ENCODE measurements at places on chromosomes 3 and 15. TPM values are rescaled to one million over a fixed set of nuclear protein-coding genes. Genes with fewer than 3 reads are reported as not detected.

FBXO40 gene
- total RNA-seq, result not detected

PLSCR1 gene
- 266 TPM for total RNA-seq

LTK gene
- 0.91 TPM for total RNA-seq

TMEM212 gene
- total RNA-seq, result not detected

SHF gene
- total RNA-seq, result 5.2 TPM

C3orf49 gene
- not detected for total RNA-seq

DNA sequence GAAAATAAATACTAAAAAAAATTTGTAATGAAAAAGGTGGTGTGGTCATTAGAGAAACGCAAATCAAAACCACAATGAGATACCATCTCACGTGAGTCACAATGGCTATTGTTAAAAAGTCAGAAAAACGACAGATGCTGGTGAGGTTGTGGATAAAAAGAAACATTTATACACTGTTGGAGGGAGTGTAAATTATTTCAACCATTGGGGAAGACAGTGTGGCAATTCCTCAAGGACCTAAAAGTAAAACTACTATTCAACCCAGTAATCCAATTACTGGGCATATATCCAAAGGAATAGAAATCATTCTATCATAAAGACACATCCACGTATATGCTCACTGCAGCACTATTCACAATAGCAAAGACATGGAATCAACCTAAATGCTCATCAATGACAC, 120.3 kb downstream of the MYO9A start:
- DNase-seq, result no peak
- H3K36me3 ChIP-seq, result peaks cover 4% of the 10 kb centered on the region
- no peaks in the 10 kb centered on the region for H3K4me1 ChIP-seq
- H3K27me3 ChIP-seq, result no peaks in the 10 kb centered on the region

- DNase-seq, result no peak
- no peaks in the 10 kb centered on the region for H3K4me1 ChIP-seq
- H3K4me3 ChIP-seq, result no peak overlapping the region
- peaks cover 25% of the 10 kb centered on the region for H3K36me3 ChIP-seq
These were observed 63.3 kb downstream of the ZNF106 start for GRCh38 chr15:42427429-42428223.

- H3K27me3 ChIP-seq, result no peaks in the 10 kb centered on the region
- no peaks in the 10 kb centered on the region for H3K36me3 ChIP-seq
- no peak overlapping the region for H3K27ac ChIP-seq
- no peaks in the 10 kb centered on the region for H3K4me1 ChIP-seq
- no peak for DNase-seq
These were observed 17.2 kb upstream of the GREM1 start for GRCh38 chr15:32700501-32701150.

GRCh38 chr3:196207159-196207832, 3.9 kb downstream of the ZDHHC19 start:
- H3K36me3 ChIP-seq, result no peaks in the 10 kb centered on the region

DNA sequence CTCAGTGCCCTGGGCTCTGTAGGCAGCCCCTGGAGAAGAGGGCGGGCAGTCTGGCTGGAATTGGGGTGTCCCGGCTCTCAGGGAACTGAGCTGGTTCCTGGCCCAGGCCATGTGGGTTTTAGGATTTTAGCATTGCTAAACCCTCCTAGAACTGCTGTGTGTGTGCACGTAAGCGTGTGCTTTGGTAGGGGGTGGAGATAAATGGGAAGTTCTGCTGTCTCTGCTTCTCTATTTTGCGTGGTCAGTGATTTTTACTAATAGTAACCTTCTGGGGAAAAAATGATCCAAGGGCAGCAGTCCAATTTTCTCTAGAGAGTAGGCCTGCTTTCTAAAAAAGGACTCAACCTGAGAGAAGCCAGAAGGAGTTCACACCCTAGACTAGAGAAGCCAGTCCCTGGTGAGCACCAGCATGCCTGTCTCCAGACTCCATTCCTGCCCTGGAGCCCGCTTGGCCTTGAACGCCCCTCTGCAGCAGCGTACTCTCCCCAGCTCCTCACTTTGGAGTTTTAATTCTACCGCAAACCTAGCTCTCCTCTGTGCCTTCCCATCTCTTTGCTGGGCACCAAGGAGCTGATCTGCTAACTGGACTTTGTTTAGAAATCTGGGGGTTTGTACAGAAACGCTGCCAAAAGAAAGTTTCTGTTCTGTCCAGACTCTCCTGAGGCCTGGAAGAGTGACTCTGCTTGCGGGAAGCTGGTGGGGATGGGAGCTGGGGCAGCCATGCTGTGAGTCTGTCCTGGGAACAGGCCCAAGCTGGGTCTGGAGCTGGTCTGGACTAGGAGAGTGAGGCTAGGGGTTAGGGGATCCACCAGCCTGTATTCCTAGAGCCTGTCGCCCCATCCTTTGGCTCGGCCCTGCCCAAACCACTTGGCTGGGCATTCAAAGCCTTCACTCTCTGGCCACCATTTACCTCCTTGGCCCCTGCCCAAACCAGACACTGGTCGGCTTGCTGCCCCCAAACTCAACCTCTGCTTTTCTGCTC, 19.7 kb downstream of the CORO2B start:
- no peaks in the 10 kb centered on the region for H3K36me3 ChIP-seq
- H3K4me1 ChIP-seq, result peaks cover 10% of the 10 kb centered on the region
- no peak overlapping the region for H3K27ac ChIP-seq
- H3K27me3 ChIP-seq, result no peaks in the 10 kb centered on the region
- DNase-seq, result no peak

DNA sequence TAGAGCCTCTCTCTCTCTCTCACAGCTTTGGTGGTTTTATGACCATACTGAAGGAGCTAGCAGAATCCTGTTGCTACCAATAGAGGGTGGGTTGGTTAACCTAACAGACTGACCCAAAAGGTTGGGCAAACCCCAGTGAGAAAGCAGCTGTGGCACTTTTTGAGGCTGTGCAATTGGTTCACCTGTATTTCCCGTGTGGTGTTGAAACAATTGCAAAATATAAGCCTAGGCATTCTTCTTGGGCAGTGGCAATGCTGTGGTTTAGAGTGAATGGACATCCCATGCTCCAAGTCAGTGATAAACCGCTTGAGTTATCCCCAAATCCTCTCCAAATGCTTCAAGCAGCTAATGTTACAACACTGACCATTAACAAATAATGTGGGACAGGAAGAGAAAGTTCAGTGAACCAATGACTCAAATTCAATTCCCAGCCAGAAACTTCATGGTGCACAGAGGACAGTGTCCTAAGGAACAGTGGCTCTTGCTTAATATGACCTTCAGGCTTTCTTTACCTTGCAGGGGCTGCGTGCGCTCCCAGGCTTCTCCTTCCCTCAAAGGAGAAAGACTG, 261.9 kb upstream of the ICE2 start:
- H3K27ac ChIP-seq, result no peak overlapping the region
- no peaks in the 10 kb centered on the region for H3K4me1 ChIP-seq
- no peaks in the 10 kb centered on the region for H3K27me3 ChIP-seq
- H3K4me3 ChIP-seq, result no peak overlapping the region

DNA sequence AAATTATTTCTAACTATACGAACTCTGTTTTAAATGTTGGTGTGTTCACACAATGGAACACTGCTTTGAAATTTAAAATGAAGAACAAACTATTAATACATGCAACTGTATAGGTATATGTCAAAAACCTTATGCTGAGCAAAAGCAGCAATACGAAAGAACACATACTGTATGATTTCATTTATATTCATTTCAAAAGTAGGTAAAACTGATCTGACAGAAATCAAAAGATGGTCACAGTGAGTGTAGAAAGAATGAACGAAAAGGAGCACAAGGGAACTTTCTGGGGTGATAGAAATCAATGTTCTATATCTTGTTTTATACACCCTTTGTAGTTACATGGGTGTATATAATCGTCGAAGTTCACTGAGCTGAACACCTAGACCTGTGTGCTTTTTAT, 12.6 kb downstream of the ATP8B4 start:
- H3K4me1 ChIP-seq, result no peaks in the 10 kb centered on the region
- H3K36me3 ChIP-seq, result no peaks in the 10 kb centered on the region
- no peaks in the 10 kb centered on the region for H3K27me3 ChIP-seq

DNA sequence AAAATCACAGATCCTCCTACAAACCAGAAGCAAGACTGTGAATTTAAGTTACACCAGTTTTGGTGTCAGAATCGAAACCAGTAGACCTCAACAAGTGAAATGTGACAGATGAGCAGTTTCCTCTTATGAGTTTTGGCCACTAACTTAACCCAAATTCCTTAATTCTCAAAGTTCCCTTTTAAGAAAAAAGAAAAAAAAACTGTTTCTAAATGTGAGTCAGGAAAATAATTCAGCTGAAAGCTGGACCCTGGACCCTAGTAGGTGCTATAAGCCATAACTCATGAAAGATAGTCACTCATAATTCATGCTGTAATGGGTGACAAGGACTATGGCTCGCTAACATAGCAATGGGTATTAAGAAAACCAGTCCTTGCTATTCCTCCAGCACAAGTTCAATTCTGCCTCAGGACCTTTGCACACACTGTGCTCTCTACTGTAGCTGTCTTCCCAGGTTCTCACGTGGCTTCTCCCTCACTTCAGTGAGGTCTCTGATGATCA, 9.0 kb upstream of the THRB start:
- no peak for DNase-seq
- H3K27ac ChIP-seq, result no peak overlapping the region
- no peaks in the 10 kb centered on the region for H3K36me3 ChIP-seq
- H3K4me1 ChIP-seq, result no peaks in the 10 kb centered on the region
- H3K4me3 ChIP-seq, result no peak overlapping the region

GRCh38 chr3:81699536-81700320, 61.7 kb downstream of the GBE1 start:
- no peak overlapping the region for H3K27ac ChIP-seq
- no peaks in the 10 kb centered on the region for H3K36me3 ChIP-seq
- no peak overlapping the region for H3K4me3 ChIP-seq
- no peaks in the 10 kb centered on the region for H3K4me1 ChIP-seq
- no peaks in the 10 kb centered on the region for H3K27me3 ChIP-seq

DNA sequence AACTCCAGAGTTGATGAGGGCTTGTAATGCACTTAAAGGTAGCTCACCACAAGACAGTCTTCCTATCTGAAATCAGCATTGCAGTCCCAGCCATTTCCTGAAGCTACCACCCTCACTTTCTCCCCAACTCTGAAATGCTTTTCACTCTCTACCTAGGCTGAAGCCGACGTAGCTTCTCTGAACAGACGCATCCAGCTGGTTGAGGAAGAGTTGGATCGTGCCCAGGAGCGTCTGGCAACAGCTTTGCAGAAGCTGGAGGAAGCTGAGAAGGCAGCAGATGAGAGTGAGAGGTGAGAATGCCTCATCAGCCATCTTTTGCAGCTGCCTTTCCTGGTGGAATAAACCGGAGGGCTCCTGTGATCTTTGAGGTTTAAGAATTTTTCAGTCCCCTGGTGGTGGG, 14.3 kb downstream of the TPM1 start:
- H3K36me3 ChIP-seq, result peaks cover 36% of the 10 kb centered on the region
- H3K27ac ChIP-seq, result no peak overlapping the region
- DNase-seq, result no peak
- no peaks in the 10 kb centered on the region for H3K27me3 ChIP-seq
- no peak overlapping the region for H3K4me3 ChIP-seq
- H3K4me1 ChIP-seq, result peaks cover 29% of the 10 kb centered on the region

DNA sequence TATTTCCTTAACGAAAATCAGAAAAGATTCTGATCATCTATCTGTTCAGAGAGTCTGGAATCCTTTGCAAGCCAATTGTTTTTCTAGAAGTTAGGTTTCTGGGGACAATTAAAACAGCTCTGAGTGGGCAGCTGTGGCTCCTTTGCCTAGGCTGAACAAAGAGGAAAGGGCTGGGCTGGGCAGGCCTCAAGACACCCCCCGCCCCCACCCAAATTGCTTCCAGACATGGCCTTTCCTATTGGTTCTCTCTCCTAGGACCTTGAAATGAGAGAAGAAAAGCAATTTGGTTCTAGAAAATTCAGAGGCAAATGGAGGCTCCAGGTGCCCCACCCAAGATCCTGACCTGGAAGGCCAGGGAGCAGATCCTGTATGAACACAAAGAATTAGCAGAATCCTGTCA, 2.3 kb upstream of the ADPGK start:
- no peak overlapping the region for H3K4me3 ChIP-seq
- DNase-seq, result no peak
- H3K4me1 ChIP-seq, result peaks cover 4% of the 10 kb centered on the region
- H3K27ac ChIP-seq, result no peak overlapping the region
- H3K36me3 ChIP-seq, result no peaks in the 10 kb centered on the region
- H3K27me3 ChIP-seq, result no peaks in the 10 kb centered on the region

GRCh38 chr15:51069983-51070382, 24.7 kb downstream of the TNFAIP8L3 start:
- H3K36me3 ChIP-seq, result no peaks in the 10 kb centered on the region
- H3K27me3 ChIP-seq, result no peaks in the 10 kb centered on the region
- no peak for DNase-seq
- no peak overlapping the region for H3K4me3 ChIP-seq
- H3K4me1 ChIP-seq, result no peaks in the 10 kb centered on the region
- no peak overlapping the region for H3K27ac ChIP-seq

GRCh38 chr3:129435367-129435766, 4.4 kb downstream of the MBD4 start:
- no peak overlapping the region for H3K27ac ChIP-seq
- H3K27me3 ChIP-seq, result no peaks in the 10 kb centered on the region
- no peak overlapping the region for H3K4me3 ChIP-seq
- peaks cover 25% of the 10 kb centered on the region for H3K4me1 ChIP-seq

DNA sequence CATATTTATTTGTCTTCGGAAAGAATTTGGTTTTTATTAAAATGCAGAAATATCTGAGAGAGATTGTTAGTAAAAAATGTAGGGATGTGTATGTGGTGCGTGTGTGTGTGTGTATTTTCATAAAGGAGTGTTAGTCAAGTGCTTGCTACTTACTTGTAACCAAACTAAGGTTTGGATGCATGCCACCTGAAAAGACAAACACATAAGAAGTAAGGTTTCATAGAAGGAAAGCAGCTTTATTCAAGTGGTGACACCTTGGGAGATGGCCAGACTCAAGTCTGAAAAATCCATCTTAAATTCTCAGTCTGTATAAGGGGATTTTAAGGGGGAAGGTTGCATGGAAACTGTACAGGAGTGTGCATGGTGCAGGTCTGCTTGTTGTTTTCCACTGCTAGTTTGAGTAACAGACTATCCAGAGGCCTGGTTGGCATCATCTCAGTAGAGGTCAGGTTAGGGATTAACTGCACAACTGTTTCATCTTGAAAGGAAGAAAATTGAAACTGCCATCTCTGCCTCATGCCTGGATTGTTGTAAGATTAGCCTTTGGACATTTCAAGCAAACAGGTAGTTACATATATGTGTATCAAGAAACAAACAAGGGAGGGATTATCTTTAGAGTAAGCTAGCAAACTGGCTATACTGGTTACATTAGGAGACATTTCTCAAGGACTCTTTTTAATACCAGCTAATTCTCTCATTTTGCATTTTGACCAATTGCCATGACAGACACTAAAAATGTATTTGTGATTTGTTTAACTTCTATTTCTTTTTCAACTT, 196.7 kb downstream of the EPHA6 start:
- no peaks in the 10 kb centered on the region for H3K4me1 ChIP-seq
- no peak overlapping the region for H3K4me3 ChIP-seq
- no peak for DNase-seq
- H3K27ac ChIP-seq, result no peak overlapping the region
- no peaks in the 10 kb centered on the region for H3K27me3 ChIP-seq

DNA sequence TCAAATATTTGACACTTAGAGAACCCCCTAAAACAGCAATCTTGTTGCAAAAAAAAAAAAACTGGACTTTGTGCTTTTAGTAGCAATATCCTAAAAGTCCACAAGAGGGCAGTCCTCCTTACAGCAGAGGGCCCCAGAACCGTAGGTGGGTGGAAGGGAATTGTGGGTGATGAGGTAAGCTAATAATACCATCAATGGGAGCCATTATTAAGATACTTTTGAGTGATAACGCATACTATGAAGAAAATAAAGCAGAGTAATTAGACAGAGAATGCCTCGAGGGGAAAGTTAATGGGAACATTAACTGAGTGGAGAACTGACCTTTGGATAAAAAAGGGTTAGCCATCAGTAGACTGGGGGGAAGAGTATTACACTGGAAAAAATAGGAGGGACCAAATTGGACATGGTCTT, 229.9 kb downstream of the THRB start:
- H3K27ac ChIP-seq, result no peak overlapping the region
- DNase-seq, result no peak
- no peaks in the 10 kb centered on the region for H3K27me3 ChIP-seq
